ENCODE measurements at places on chromosomes 7 and 10.

GRCh38 chr7:154484943-154485342, 432.7 kb downstream of the DPP6 start:
- DNase-seq: no peak

GRCh38 chr7:78616539-78616938, 818.0 kb downstream of the PHTF2 start:
- no peak for DNase-seq

DNA sequence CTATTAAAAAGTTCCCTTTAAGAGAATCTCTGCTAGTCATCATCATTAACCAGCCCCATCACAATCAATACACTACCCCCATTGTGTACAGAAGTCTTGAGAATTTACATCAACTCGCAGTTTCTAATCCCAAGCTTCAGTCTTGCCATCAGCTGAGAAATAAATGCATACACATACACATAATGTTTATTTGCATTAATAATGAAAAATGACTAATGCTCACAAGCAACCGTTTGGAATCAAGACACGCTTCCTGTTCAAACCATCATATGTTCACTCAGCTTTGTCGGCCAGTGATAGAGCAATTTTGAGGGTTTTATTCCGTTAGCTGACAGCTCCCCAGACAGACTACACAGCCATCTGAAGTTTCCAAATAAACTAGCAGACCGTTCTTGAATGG, 287.1 kb downstream of the SFMBT2 start:
- DNase-seq: no peak

DNA sequence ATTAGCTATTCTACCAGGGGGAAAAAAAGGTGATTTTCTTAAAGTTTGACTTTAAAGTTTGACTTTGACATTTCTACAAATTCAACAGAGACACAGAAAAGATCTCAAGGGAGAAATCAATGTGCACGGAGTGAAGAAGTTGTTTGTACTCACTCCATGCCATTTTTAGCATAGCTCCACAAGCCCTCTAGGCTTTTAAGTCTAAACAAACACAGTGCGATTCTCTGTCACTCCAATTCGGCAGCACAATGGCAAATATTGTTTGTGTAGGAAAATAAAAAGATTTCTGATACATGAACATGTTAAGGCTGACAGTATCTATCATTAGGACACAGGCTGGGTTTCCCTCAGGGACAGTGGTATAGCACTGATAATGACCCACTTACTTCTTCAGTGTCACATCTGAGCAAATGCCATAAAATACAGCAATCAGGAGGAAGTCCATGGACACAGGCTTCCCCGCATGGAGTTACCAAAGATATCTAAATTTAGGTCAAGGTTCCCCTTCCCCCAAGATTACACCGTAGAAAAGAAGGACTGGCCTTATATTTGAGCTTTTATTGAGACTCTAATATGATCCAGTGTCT, 28.0 kb downstream of the GSAP start:
- DNase-seq: no peak

- no peak for DNase-seq
Observed at GRCh38 chr10:11529276-11529903, 82.1 kb downstream of the USP6NL start.

DNA sequence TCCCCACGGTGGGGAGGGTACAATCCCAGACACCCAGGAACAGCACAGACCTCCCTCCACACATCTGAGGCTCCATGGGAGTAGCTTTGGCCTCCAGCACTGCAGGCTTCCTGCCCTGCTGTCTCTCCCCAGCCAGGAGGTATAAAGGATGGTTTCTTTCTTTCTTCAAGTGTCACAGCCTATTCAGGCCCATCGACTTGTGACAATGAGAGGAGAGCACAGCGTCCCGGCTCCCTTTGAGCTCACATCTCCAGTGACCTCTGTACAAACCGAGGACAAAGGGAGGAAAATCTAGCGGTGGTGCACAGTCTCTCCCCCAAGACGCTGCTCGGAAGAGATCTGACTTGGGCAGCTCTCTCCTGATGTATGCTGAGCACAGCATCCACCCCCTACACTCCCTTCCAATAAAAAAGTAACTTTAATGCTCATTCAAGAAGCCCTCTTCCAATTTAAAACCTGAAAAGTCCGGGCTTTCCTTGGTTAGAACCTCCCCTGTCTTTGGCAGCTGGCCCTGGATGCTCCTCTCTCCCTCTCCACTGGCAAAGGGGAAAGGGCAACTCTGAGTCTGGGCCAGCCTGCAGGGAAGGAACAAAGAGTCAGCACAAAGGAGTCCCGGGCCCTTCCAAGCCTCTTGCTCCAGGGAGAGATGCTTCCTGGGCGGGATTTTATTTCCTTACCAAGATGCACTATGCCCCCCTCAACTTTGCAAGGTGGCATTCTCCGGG, 18.0 kb downstream of the CHST15 start:
- DNase-seq: no peak

DNA sequence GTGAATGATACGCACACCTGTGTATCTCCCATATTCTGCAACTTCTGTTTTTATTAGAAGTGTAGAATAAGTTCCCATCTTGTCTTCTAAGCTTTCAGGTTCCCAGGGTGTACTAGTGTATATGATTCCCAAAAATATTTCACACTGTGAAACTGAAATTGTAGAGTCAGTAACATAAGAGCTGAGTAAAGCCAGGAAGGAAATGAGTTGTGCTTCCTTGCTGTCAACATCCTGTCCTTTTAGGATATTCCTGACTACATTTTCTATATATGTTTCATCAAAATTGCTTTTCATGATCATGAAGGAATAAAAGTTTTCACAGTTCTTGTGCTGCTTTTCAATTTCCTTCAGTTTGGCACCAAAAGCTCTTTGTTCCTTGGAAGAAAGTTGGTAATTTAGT, 15.2 kb downstream of the SAMD9L start:
- DNase-seq: no peak

DNA sequence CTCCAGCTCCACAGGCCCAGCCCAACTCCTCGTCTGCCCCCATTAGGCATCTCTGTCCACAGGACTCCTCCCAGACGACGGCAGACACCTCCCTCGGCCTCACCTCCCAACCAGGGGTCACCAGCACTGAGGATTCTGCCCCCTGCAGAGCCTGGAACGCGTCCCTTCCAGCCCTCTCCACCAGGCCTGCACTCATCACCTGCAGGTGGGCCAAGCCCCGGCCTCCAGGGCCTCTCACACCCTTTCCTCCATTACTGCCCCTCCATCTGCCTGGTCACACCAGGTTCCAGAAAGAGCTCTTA, 42.7 kb upstream of the PDGFA start:
- DNase-seq: no peak

DNA sequence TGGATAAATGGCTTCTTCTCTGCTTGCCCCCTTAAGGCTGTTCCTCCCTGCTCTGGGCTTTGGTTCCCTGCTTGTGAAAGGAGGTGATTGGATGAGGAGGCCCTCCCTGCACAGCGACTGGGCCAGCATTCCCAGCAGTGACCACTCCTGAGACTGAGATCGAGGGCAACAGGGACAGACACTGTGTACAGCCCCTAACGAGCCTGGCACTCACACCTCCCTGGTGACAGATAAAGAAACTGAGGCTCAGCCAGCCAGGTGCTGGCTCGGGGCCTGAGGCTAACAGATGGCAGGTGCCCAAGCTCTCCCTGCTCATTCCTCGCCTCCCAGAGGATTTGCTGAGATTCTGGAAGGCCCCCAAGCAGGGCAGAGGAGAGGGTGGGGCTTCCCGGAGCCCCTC, 12.0 kb upstream of the AQP1 start:
- DNase-seq: no peak

DNA sequence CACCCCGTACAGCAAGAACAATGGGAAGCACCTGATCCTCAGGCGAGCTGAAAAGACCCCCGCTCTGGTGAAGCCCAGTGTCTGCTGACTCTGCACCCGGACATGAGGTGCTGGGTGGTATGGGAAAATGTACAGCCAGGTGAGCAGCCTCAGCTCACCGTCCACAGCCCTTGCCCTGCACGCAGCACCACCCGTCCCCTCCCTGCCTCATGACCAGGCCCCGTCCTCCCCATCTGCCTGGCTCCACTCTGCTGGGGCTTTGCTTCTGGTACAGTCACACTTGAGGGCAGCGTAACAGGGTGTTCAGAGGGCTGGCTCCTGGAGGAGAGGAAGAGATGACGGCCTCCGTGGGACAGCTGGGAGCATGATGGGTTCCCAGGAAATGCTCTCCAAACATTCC, 49.1 kb downstream of the NCAPG2 start:
- DNase-seq: no peak
